ENCODE measurements at places on chromosomes 2 and 18.

DNA sequence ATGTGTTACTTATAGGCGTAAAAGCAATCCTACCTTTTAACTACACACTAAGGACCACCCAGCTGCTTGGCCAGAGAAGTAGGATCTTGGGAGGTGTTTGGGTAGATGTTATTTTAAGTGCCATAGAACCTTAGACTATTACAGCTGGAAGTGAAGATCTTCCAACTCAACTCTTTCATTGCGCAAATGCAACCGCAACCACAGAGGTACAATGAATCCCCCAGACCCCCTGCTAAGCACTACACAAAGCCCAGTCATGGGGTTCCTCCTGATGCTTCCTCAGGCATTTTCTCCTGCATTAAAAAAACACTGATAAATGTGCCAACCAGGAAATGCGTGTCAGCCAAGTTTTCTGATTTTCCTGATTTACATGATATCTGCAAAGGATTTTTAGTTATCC, 246.0 kb downstream of the LRRTM1 start:
- DNase-seq, result no peak

DNA sequence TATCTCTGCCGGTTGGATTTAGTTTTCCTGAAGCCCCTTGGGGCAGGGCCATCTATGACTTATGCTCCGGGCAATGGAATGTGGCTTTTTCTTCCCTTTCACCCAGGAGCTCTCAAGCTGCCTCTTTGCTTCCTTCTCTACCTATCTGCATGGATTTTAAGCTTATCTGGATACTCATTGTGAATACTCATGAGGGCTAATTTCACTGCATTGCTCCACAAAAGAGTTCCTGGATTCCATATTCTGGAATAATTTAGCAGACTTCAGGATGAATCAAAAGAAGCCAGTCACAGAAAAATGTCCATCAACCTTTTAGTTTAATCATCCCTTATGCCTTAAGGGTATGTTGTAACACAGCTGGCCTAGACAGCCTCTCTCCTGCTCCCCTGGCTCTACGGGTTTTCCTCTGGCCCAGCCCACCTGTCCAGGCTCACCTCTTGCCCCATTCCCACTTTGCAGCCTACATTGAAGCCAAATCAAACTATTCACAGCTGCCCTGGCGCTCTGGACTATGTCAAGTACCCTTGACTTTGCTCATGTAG, 122.8 kb upstream of the RMDN2 start:
- no peak for DNase-seq

DNA sequence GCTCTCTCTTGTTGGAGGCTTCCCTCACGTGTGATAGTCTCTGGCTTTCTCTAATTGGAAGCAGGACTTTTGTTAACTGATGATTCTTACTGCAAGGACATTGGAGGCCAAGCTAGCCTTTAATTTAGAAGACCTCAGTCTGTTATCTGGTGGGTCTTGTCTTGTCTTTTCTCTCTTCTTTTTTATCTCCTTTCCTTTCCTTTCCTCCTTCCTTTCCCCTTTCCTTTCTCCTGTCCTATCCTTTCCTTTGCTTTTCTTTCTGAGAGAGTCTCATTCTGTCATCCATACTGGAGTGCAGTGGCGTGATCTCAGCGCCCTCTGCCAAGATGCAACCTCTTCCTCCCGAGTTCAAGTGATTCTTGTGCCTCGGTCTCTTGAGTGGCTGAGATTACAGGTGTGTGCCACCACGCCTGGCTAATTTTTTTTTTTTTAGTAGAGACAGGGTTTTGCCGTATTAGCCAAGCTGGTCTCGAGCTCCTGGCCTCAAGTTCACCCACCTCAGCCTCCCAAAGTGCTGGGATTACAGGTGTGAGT, 18.1 kb downstream of the CCNYL1 start:
- no peak for DNase-seq

- no peak for DNase-seq
Observed at GRCh38 chr2:238045575-238045974, 15.2 kb upstream of the SCLY start.

DNA sequence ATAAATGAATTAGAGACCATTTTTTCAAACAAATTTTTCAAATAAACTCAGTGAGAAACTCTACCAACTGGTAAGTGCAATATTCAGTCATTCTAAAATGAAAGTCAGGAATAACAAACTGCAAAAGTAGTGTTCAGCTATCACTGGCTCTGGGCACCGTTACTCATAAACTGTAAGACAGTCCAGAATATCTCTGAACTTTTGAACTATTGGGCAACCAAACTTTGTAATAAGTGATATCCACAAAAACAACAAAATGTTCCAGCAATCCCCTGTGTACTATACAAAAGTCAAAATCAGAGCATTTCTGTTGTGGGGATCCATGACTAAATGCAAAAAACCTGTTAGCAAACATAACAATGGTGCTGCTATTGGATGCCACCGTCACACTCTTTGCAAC, 56.3 kb downstream of the SLC25A12 start:
- DNase-seq, result no peak

DNA sequence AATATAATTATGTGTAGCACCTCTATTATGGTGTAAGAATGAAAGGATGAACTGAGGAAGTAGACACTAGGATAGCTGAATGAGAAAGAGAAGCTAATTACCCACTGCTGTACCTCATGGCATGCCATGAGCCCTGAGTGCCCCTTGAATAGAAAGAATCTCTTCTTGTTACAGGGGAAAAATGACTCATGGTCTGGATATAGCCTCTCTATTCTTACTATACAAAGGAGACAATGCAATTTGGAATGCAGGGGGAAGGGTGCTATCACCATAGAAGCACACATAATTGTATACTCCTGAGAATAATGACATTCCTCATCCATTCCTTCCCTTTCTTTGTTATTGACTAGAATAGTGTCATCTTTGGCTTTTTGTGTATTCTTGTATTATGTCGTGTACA, 385.2 kb downstream of the CDH7 start:
- DNase-seq, result peak; percentile 78
